ENCODE measurements at places on chromosomes 13 and 19. TPM values are rescaled to one million over a fixed set of nuclear protein-coding genes. Genes with fewer than 3 reads are reported as not detected.

GRCh38 chr19:21022996-21023395 lies 2.5 kb downstream of the ZNF430 start:
- DNase-seq: no peak

- no peak for DNase-seq
These were observed 44.0 kb downstream of the ATP11A start for GRCh38 chr13:112733661-112734379.

- DNase-seq: no peak
These were observed 114.9 kb upstream of the EDNRB start for GRCh38 chr13:78033509-78033908.

GRCh38 chr13:45391926-45392325 lies 26.2 kb downstream of the SLC25A30 start:
- DNase-seq: no peak

The FEM1A gene
- polyA plus RNA-seq: 1.8 TPM

GRCh38 chr13:78022164-78022877 lies 103.7 kb upstream of the EDNRB start:
- DNase-seq: no peak

The ERCC2 gene
- polyA plus RNA-seq: 27.7 TPM

The STAP2 gene
- polyA plus RNA-seq: 30.0 TPM

The ZNF296 gene
- polyA plus RNA-seq: 0.37 TPM

The C1QTNF9 gene
- 0.23 TPM for polyA plus RNA-seq

DNA sequence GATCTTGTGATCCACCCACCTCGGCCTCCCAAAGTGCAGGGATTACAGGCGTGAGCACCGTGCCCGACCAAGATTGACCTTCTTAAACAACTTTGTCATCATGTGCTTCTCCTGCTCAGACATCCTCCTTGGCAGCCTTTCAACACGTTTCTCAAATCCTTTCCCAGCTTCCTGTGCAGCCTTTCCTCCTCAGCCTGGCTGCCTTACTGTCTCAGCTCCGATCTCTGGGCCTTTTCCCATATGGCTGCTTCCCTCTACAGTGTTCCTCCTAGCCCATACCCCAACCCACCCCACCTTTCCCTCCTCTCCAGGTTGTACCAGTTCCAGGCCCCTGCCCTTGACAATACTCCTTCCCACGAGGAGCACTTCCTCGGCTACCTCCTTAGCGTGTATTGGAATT lies 7.2 kb downstream of the PHF11 start:
- no peak for DNase-seq

- no peak for DNase-seq
These were observed 1266.2 kb downstream of the SLITRK5 start for GRCh38 chr13:88937384-88937783.

The NLRP7 gene
- polyA plus RNA-seq: not detected
